NCI-H2081 (cell line): ENCODE measurements at places on chromosomes 7 and 10.

- DNase-seq: no peak
These were observed 11.3 kb downstream of the NCOA4 start for GRCh38 chr10:46019177-46019528.

DNA sequence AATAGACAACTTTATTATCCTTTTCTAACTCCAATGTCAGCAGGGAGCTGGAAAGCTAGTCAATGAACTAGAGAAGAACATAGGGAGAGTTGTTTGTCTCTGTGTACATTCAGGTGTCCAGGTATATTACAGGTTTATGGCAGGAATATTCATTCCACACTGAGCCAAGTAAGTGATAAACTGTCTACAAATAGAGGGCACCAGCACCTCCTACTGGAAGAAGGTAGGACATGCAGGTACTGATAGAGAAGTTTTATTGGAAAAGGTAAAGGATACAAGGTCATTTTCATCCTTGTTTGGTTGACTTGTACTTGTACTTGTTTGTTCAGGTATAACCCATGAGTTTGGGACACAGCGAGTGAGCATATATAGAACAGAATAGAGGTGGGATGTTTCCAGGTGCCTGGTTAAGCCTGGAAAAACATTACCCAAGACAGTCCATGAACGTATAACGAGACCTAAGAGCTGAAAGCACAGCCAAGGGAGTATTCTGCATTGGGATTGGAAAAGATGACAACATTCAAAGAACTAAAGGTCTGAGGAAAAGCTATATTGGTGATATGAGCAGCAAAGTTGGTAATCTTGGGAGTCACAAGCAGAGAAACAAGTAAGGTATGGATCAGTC lies 61.4 kb upstream of the PPP1R3C start:
- DNase-seq: no peak

DNA sequence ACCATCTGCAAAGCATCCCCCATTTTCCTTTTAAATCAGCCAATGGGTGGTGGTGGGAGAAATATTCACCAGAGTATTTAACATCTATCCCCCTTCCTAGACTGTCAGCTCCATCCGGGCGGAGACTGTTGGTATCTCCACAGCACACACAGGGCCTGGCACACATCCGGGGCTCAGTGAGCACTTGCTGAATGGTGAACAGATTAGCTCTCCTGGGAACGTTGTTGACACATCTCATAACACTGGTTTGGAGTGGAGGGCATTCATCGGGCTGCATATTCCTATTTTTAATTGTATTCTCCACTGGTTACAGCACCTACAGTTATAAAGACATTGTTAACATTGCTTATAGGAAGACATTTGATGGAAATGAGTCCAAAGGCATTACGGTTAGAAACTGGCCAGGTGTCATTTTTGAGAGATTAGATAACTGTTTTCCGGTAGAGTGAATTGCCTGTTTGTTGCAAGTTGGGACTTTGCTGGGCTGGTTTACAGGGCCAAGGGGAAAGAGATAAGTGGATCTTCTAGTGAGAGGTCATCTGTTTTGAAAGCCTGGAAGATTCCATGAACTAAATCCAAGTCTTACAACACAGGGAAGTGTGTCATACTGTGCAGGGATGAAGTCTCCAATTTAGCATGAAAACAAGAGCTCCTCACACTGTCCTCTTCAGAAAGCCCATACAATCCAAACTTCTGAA lies 101.8 kb downstream of the EGFR start:
- DNase-seq: no peak

GRCh38 chr7:94055963-94056362 lies 51.8 kb upstream of the BET1 start:
- DNase-seq: no peak

DNA sequence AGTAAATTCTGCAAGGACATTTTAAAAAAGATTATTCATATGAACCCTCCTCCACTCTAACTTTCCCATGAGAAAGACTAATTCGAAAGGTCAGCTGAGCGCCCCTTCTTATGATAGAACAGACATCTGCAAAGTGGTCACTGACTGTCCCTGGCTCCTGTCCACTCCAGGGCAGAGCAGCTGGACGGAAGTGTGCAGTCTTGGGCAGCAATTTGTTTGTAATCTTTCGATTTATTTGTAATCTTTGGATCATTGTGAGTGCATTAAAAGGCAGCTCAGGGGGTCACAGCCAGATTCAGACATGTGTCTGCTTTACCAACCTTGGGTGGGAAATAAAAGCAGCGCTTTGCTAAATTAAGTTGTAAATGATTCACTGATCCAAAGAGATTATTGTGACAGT lies 158.8 kb upstream of the ADARB2 start:
- no peak for DNase-seq

- DNase-seq: no peak
These were observed 21.3 kb downstream of the CYP2W1 start for GRCh38 chr7:1004018-1004852.

DNA sequence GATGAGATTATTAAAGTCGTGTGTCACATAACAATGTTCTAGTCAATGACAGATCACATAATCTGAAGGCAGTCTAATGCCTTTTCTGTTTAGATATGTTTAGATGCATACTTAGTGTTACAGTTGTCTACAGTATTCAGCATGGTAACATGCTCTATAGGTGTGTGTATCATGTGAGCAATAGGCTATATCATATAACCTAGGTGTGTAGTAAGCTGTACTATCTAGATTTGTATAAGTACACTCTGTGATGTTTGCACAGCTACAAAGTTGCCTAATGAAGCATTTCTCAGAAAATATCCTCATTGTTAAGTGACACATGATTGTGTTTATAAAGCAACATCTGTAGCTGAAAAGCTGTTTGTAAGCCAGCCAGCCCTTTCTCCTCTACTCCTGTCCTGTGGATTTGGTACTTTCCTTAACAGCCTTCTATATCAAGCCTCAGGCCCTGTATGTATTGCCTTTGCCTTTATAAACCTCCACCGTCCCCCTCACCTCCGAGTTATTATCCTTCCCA lies 6.3 kb downstream of the HECTD2 start:
- DNase-seq: peak; percentile 12

DNA sequence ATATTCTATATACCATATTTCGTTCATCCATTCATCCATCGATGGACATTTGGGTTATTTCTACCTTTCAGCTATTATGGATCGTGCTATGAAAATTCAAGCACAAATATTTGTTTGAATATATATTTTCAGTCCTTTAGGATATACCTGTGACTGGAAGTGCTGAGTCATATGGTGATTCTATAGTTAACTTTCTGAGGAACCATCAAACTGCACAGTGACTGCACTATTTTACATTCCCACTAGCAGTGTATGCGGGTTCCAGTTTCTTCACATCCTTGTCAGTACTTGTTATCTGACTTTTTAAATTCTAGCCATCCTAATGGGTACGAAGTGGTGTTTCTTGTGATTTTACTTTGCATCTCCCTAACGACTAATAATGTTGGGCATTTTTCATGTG lies 104.0 kb downstream of the MAPK8 start:
- no peak for DNase-seq

DNA sequence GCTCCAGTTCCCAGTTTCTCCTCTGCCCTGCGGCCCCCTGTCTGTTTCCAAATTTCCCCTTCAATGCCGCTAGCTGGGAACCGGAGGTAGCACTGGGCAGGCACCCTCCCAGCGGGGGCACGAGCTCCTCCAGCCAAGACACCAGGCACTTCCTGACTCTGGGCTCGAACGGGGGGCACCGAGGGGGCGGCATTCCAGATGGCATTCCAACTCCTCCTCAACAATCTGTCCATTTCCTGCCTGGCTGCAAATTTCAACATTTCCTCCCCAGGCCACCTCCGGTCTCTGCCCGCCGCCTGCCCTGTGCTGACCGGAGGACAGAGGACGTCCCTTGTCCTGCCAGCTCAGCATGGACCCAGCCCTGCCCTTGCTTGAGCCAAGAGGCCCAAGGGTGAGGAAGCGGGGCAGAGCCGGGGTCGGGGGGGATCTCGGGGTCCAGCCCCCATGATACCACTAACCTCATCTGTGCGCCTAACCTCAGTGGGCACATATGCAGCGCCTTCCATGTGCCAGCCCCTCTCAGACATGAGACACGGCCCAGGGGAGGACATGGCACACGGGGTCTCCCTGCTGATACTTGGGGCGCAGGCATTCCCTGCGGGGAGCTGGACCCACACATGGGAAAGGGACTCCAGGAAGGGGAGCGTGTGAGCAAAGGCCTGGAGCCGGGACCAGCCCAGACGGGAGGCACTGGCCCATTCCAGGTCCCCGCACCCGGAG lies 58.0 kb downstream of the PDGFA start:
- no peak for DNase-seq

DNA sequence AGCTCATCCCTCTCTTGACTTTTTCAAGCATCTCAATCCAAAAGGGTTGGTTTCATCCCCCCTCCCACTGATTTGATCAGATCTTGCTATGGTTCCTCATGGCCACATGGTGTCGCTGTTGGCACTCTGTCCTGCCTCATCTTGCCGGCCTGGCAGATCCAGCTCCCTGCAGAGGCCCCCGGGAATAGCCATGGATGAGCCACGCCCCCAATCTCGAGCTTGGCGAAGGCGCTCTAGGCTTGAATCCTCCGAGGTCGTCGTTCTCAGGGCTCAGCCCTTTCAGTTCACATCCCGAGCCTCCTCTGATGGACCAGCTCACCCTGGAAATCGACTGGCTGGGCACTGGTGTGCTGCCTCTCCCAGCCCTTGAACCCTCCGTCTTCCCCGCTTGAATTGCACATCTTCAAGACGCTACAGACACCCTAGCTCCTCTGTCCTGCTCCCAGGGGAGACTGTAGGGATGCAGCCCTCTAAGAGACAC lies 628.7 kb downstream of the TYW1 start:
- DNase-seq: peak; percentile 71
